ENCODE measurements at places on chromosomes 16 and 17.

DNA sequence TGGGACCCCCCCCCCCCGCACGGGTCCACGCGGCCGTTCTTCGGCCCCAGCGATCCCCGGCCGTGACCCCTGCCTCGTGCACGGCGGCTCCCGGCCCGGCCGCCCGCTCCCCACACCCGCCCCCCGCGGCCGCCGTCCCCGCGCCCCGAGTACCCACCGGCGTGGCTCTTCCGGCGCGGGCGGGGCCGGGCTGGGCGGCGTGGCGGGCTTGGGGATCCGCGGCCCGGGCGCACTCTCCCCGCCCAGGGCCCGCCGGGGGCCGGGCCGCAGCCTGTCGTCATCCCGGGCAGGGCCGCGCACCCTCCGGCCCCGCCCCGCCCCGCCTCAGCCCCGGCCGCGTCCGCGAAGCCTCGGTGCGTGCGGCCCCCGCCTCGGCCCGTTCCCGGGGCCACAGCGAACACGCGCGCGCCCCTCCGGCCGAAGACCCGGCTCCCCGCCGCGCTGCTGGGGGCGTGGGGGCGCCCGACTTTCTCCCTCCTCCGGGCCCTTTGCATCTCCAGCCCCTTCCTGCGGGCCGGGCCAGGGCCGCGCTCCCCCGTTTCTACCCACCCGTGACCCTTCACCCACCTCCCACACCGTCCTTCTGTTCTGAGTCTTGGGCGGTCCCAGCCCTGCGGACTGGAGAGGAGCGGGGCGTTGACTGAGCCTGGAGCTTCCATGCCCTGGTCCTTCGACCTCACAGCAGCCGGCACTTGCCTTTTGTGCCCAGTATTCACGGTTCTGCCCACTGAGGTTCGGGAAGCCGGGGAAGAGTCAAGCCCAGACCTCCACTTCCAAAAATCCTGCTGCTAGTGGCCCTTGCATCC is 840 bp downstream of the MYO1C start:
- DNase-seq, result peak; percentile 85

- DNase-seq, result no peak
These were observed 41.1 kb downstream of the AHSP start for GRCh38 chr16:31568577-31569359.

DNA sequence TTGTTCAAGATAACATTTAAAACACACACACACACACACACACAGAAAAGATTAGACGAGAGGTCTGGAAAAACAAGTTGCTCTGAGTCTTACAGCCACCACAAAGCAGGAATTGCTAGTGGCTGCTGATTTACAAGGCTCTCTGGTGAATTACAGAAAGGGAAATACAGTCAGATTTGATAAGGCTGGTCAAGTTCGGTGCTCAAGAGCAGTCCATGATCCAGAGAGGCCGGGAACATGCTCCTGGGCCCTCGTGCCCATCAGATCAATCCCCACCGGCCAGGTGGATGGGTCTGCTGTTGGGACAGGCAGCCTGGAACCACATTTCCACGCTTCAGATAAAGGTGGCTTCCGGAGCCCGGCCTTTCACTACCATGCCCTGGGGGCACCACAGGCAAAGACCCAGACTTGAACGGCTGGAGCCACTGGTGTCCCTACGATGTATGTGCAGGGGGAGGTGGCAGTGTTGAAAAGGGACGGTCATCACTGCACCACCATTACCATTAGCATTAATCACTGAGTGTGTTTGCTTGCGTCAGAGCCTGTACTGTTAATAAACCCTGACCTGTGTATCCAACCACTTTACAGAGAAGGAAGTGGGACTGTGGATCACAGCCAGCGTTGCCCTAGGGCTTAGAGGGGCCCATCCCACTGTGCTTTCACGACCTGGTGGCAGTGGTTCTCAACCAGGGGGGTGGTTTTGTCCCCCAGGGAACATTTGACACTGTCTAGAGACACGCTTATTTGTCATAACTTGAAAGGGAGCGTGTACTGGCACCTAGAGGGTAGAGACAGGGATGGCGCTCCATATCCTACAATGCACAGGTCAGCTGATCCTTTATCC is 95.1 kb downstream of the XYLT1 start:
- no peak for DNase-seq

GRCh38 chr17:45086865-45087503 is 25.9 kb downstream of the NMT1 start:
- DNase-seq, result no peak

DNA sequence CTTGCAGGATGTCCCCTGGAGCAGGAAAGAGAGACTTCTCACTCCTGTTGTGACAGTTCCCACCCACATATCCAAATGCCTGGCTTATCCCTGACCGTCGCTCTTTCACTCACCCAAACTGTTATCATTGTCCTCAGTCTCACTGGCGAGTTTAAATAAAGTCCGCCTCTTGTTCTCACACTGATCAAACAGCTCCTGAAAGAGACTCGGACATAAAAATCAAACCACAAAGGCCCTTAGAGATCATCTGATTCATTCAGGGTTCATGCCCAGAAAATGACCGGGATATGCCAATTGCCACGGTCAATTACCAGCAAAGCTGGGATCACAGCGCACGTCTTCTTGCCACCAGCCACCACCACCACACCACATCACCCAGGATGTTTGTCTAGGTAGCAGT is 19.9 kb downstream of the GGA3 start:
- DNase-seq, result no peak

- DNase-seq, result no peak
These were observed 108.1 kb downstream of the SNX11 start for GRCh38 chr17:48215583-48216139.

GRCh38 chr16:29306943-29307597 is 99.4 kb downstream of the NPIPB11 start:
- peak; percentile 53 for DNase-seq

GRCh38 chr16:2827831-2828520 is 2.1 kb upstream of the ZG16B start:
- DNase-seq, result peak; percentile 26

DNA sequence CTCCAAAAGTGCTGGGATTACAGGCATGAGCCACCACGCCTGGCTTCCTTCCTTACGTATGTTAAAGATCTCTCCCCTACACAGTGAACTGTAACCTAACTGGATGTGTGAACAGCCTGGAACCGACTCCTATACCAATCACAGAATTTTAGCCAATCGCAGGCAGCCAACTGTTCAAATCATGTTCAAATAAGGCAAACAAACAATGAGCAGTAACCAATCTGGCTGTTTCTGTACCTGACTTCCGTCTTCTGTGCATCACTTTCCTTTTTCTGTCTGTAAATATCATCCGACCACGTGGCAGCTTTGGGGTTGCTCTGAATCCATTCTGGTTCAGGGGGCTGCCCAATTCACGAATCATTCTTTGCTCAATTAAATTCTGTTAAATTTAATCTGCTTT is 27.5 kb downstream of the TEKT5 start:
- no peak for DNase-seq

DNA sequence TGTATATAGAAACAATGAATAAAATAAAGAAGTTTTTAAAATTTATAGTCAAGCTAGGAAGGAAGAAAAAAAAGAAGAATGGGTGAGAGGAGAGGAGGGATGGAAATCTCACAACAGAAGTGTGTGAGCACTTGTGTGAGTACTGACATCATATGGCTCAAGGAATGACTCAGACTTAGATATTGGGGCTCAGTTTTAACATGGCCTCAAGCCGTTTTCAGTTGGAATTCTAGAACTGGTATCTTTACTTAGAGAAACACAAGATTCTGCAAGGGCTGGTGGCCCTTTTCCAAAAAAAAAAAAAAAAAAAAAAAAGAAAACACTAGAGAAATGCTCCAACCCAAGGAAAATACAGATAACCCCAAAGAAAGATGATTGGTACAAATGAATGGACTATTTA is 55.1 kb downstream of the STXBP4 start:
- DNase-seq, result no peak

- DNase-seq, result no peak
These were observed 12.7 kb downstream of the BPTF start for GRCh38 chr17:67837965-67838364.

DNA sequence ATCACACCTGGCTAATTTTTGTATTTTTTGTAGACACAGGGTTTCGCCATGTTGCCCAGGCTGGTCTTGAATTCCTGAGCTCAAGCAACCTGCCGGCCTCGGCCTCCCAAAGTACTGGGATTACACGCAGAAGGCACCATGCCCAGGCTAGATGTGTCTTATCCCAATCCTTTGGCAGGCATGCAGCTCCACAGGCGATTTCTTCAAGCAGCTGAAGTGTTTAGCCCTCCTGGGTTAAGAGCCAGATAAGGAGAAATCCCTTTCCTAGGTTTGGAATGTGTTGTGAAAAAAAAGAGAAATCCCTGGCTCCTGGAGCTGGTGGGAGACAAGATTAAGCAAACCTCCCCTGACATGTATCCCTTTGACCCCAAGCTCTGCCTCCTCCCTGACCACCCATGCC is 2.1 kb upstream of the NHERF1 start:
- peak; percentile 55 for DNase-seq

DNA sequence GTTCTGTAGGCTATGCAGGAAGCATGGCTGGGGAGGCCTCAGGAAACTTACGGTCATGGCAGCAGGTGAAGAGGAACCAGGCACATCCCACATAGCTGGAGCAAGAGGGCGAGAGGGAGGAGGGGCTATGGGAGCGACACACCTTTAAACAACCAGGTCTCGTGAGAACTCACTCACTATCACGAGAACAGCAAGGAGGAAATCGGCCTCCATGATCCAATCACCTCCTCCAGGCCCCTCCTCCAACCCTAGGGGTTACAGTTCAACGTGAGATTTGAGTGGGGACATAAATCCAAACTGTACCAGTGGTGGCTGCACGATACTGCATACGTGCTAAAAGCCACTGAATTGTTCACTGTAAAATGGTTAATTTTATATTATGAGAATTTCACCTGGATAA is 26.1 kb upstream of the ENPP7 start:
- no peak for DNase-seq

GRCh38 chr16:53142823-53143568 is 88.2 kb downstream of the CHD9 start:
- no peak for DNase-seq

- DNase-seq, result no peak
These were observed 3.5 kb upstream of the MRPL38 start for GRCh38 chr17:75908201-75908600.

DNA sequence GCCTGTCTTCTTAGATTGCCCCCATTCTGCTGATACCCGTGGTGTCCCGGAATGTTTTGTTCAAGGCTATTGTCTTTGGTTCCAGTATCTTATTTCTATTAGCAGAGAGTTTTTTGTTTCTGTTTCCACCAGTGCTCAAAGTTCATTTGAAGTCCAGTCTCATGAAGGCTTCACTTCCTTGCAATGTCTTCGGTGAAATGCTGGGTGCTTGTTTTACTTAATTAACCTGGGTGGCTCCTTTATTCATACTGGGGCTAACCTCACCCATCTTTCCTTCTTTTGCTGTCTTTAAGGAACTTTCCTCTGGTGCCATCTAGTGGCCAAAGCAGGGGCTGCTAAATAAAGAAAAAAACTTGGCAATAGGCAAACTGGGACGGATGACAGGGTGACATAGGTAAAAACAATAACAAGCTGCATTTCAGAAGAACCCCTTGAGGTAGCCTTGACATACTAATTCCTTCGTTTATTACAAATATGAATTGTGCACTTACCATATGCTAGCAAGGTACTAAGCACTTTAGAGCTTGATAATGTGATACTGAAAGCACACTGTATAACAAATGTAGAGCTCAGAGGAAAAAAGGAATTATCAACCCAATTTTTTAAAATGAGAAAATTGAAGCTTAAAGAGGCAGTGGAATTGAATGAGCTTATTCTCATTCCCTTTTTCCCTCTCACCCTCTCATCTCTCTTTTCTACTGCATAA is 2.8 kb upstream of the SMIM36 start:
- DNase-seq, result peak; percentile 81

DNA sequence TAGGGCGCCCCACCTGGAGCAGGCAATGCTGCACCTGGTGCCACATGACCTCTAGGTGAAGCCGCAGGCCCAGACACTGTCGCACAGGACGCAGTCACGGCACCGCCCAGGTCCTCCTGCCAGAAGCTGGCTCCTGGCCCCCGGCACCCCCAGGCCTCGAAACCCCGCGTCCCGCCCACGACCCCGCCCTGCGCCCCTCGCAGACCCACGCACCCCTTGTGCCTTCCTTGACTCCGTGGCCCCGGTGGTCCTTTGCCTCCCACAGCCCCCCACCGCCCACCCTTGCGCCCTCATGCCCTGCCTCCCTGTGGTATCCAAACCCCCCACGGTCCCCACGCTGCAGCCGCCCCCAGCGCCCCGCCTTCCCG is 6.3 kb upstream of the C1QTNF8 start:
- no peak for DNase-seq

GRCh38 chr16:11271610-11272009 is 1.8 kb downstream of the PRM3 start:
- no peak for DNase-seq

- DNase-seq, result no peak
These were observed 27.0 kb downstream of the CLUH start for GRCh38 chr17:2684549-2684948.

DNA sequence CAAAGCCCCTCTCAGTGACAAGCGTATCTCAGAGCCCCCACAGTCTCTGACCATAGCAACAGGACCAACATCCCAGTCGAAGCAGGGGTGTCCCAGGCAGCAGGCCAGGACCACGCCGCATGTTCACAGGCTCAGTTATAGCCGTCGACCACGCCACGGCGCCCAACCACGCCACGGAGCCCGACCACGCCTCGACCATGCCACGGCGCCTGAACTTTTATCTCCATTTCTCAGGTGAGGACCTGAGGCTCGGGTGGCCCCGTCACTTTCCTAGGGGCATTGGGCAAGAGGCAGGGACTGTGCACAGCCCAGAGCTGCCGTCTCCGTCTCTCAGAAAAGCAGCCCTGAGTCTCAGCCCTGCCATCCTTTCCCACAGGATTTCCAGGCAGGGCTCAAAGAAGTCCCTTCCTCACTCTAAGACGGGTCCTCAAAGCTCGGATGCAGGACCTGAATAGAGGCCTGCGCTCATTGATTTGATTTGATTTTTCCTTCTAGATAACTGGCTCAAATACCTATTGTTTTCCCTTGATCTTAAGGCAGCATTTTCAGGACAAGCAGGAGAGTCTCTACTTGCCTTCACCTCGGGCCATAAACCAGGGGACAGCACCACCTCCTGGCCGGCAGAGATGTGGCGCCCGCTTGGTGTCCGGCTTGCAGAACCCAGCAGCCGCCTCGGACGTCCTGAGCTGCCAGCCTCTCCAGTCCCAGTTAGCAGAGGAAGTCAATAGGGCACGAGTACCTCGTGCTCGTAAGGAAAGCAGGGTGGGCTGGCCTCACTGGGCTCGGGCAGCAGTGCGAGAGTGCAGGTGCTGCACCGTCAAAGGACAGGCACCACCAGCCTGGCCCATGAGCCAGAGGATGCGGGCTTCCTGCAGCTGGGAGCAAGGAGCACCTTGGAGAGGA is 38.8 kb downstream of the C16orf95 start:
- peak; percentile 85 for DNase-seq

GRCh38 chr16:79186196-79186595 is 414.3 kb downstream of the MAF start:
- no peak for DNase-seq

- no peak for DNase-seq
These were observed 100.4 kb upstream of the DNAH17 start for GRCh38 chr17:78677303-78678221.

DNA sequence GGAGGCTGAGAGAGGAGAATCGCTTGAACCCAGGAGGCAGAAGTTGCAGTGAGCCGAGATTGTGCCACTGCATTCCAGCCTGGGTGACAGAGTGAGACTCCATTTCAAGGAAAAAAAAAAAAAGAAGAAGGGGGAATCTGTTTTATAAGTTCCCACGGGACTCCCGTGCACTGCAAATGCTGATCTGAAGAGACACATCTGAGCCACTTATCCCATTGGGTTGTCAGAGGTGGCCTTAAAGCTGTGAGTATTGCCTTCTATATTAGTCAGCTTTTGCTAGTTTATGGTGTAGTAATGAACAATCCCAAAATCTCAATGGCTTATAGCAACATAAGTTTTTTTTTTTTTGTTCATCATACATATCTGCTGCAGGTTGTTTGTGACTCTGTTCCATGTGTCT is 82.8 kb downstream of the MRM1 start:
- DNase-seq, result no peak

Measured in sigmoid colon (tissue), 7 donors.